Ascending aorta (tissue), 2 donors: ENCODE measurements at places on chromosomes 4 and X.
A peak's percentile ranks its signal among the peaks of the same experiment; 100 is the strongest.

GRCh38 chr4:177228599-177228998 lies 81.1 kb upstream of the NEIL3 start:
- no peak for DNase-seq

GRCh38 chr4:147957446-147957845 lies 225.6 kb downstream of the ARHGAP10 start:
- no peak for DNase-seq

DNA sequence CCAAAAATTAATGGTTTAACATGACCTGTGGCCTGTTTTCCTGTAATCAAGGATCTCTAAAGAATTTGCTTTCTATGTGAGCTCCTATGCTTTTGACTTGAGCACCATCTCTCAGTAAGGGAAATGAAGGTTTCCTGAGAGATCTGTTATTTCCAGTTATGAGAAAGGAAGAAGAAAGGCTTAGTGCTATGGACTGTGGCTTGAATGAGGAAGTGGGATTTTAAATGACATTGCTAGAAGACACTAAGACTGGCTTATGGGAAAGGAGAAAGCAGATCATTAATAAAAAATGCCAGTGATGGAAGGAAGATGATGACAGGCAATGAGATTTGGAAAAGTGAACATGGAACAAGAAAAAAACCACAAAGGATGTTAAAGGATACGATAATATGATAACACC lies 285.4 kb downstream of the OPHN1 start:
- DNase-seq: no peak

DNA sequence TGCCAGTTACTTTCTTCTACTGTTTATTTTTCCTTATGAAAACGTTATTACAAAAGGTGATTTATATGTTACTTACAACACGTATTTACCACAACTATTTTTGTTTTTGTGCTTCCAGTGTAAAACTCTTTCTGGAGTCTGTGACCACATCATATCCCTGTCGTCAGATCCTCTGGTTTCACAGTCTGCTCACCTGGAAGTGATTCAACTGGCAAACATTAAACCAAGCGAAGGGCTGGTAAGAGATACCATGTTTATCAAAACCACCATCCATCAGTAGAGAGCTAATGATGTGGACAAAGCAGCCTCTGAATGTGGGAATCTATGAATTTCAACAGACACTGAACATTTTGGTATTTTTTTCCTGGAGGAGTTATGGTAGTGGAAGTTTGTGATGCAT lies 116.1 kb downstream of the CNKSR2 start:
- no peak for DNase-seq

DNA sequence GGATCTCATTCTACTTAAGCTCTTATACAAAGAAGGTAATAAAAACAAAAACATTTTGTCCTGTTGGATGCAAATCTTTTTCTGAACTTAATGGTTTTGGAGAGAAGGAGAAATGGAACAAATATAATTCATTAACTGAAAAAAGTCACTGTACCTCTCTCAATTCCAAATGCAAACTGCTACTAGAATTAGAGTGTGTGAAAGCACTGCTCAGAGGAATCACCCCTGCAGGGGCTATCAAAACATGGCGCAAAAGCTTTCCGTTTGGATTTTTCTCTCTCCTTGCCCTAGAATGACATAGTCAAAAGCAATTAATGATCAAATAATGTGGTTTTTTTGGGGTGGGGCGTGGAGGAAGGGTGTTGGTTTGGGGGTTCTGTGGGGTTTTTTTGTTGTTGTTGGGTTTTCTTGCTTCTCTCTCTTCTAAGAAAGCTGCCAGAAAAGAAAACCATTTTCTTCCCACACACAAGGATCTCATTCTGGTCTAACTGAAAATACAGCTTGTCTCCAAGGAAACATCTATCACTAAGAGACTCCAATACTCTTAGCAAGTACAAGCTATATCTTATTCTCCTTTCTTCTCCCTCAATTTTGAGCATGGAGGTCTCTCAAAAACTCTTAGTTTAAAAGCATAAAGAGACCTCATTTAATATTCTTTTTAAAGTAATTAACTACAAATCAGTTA lies 41.6 kb downstream of the USP46 start:
- no peak for DNase-seq

- no peak for DNase-seq
Observed at GRCh38 chr4:87270144-87270543, 49.7 kb upstream of the KLHL8 start.

- DNase-seq: no peak
Observed at GRCh38 chrX:32788936-32789335, 422.4 kb downstream of the DMD start.

- no peak for DNase-seq
Observed at GRCh38 chrX:81874807-81875206, 672.9 kb downstream of the SH3BGRL start.

- DNase-seq: no peak
Observed at GRCh38 chrX:152926279-152926678, 28.4 kb downstream of the ZNF185 start.

GRCh38 chrX:49184294-49185281 lies 1.6 kb downstream of the PRICKLE3 start:
- peak; percentile 56 for DNase-seq

GRCh38 chr4:85681221-85681657 lies 206.3 kb downstream of the ARHGAP24 start:
- DNase-seq: no peak

DNA sequence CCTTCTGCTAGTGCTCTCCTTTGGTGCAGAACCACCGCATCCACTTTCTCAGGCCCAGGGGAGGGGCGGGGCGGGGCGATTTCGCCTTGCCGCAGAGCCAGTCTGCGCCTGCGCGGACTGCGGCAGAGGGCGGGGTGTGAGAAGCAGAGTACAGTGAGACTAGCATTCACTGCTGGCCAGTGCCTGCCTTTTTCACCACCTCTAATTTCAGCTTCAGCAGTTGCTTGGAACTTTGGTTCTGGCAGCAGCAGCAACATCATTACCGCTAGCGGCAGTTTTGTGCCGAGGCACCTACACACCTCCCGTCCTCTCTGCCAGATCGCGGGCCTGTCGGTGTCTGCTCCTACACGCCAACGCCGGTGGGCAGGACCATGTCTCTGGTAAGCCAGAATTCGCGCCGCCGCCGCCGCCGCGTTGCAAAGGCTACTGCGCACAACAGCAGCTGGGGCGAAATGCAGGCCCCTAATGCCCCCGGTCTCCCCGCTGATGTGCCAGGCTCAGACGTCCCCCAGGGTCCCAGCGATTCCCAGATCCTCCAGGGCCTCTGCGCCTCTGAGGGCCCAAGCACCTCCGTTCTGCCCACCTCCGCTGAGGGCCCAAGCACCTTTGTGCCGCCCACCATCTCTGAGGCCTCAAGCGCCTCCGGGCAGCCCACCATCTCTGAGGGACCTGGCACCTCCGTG lies at the start of gene MAGEE1:
MAGEE1 (plus strand) TSS at position 151 of the 683 bp plus-strand sequence; CDS start at position 372, 221 bp downstream.
- DNase-seq: peak; percentile 44

DNA sequence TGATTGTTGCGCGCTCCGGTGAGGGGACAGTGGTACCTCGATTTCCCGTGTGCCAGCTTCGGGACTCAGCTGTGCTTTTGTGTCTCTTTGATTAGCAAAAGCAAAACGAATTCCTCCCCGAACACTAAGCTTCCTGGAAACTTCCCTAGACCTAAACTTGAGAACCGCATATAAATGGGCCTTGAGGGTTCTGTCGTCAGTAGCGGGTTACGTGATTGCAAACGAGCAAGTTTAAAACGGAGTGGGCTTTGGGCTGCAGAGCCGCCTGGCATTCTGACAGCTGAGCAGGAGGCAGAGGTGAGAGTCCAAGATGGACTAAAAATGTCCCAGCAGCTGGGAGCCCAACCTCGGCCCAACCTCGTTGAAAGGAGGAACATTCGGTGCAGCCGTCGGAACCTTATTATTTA lies 1.2 kb upstream of the TAPT1 start:
- DNase-seq: no peak

DNA sequence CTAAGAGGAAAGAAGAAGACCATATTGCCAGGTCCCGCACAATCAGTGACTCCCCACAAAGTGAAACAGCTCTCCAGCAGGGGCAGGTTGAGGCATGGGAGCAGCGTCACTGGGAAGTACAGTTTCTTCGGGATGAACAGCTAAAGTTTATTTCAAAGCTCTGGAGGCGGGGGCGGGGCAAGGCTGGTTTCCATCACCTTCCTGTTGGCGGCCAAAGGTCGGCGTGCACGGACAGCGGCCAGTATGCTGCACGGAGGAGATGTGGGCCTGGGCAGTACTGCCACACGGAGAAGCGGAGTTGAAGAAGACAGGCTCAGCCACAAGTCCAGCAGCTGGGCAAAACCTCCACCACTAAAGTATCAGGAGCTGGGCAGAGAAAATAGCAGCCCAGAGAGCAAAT lies 951 bp upstream of the ZNF518B start:
- no peak for DNase-seq

GRCh38 chrX:47873123-47873522 lies 36.4 kb downstream of the ZNF81 start:
- no peak for DNase-seq

DNA sequence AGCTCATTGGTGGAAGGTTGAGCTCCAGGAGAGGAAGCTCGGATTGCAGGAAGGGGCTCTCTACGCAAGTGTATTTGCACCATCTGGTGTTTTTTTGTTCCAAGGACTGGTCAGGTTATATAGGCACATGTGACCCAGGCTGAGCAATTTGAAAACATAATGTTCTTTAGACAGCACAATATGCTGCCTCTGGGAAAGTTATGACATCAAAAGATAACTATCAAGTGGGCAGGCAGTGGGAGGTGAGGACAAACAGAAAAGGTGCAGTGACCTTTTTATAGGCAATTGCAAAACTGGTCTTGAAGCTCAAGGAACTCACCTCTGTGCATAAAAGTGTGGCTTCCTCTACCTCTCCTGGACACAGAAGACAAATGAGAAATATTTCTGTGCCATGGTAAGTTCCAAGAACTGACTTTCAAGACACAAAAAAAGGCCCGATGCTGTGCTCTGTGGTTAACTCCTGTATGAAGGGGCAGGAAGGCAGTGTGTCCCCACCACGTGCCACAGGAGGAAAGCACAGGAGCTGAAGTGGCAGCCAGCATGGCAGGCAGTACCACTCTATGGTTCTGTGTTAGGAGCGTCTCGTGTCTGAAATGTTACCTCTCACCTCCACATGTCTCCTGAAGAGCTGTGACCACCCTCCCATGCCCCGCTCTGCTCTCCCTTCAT lies 128.6 kb downstream of the SHROOM3 start:
- no peak for DNase-seq

DNA sequence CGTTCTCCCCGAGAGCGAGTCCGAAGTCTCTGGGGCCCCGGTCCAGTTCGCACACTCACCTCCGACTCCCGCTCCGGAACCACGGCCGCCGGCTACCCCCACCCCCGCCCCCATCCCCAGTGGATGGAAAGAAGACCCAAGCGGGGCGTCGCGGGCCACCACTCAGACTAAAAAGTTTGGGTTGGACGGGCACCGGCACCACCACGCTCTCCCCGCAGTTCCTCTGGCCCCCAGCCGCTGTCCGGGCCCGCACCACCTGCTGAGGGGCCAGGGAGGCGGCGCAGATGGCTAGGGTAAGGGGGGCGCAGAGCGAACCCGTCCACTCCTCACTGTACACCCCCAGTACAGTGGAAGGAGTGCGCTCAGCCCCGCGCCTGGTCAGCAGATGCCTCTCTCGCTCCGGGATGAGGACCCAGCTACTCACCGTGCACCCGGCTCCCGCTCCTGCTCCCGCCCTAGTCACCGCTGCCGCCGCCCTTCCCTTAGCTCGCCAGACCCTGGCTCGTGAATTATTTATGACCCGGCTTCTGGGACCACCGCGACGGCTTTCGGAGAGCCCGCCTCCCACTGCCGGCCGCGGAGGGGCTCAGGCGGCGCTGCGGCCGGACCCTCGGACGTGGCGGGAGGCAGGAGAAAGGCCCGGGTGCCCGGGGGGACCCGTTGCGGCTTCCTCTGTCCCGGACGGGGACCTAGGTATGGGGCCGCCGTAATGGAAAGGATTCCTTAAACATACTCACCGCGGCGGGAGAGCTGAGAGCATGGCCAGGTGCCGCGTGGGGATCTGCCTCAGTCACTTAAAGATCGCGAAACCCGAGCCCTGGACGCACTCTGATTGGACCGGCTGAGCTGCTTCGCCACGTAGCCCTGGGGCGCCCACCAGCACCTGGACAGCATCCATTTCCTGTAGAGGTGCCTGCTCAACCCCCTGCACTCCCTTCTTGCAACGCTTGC lies at the start of gene PROM1:
PROM1 (minus strand) TSS at position 783 of the 951 bp plus-strand sequence. CDS start 8,117 bp downstream, outside the sequence.
- DNase-seq: no peak

- no peak for DNase-seq
Observed at GRCh38 chr4:646460-646859, 21.1 kb downstream of the PDE6B start.

- no peak for DNase-seq
Observed at GRCh38 chr4:123516576-123516975, 120.0 kb downstream of the SPRY1 start.

- no peak for DNase-seq
Observed at GRCh38 chrX:140971099-140971795, 31.1 kb upstream of the SPANXB1 start.

- DNase-seq: no peak
Observed at GRCh38 chr4:146916479-146917076, 29.1 kb downstream of the TTC29 start.

DNA sequence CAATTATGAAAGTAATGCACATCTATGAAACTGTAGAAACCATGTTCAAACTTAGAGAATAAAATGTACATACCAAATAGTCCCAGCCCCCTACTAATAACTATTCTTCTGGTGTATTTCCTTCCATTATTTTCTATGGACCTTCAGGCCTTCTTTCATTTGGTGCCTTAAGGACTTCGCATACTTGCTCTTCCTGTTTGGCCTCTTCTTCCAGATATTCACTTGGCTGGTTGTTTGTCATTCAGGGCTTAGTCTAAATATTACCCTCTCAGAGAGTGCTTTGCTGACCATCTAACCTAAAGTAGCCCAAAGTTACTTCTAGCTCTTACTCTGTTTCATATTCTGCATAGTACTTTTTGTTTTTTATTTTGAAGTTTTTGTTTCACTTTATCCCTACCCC lies 70.3 kb upstream of the ARMCX2 start:
- DNase-seq: no peak

- no peak for DNase-seq
Observed at GRCh38 chr4:3480528-3481112, 17.5 kb downstream of the DOK7 start.

GRCh38 chr4:137861682-137862081 lies 329.4 kb upstream of the PCDH18 start:
- DNase-seq: no peak

DNA sequence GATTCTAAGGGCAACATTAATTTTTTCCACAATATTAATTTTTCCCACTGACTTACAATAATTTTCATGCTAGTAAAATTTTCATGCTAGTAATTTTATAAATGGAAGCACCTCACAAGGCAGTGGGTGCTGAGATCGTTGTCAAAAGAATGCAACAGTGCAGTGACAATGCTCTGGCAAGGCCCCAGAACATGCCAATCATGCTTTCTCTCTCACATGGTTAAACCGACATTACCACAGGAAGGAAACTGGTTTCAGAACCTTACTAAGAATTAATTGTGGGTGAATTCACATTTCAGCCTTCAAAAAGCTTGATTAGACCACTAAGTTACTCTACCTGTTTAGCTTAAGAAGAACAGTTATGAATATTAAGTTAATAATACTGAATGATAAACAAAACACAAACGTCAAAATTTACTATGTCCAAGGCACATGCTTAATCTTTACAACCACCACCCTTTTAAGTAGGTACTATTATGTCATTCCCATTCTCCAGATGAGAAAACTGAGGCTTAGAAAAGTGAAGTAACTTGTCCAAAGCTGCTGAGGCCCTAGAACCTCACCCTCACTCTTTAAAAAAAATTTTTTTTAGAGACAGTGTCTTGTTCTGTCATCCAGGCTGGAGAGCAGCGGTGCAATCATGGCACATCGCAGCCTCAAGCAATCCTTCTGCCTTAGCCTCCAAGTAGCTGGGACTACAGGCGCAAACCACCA lies 10.0 kb upstream of the OPHN1 start:
- DNase-seq: no peak

- no peak for DNase-seq
Observed at GRCh38 chr4:87327136-87327535, 4.5 kb upstream of the HSD17B13 start.
